Right ventricle myocardium inferior (tissue), 1 donor: ENCODE measurements at places on chromosomes 5 and 9. TPM values are rescaled to one million over a fixed set of nuclear protein-coding genes. Genes with fewer than 3 reads are reported as not detected.

Gene COL23A1
- 22.5 TPM for total RNA-seq

GRCh38 chr9:91150998-91151717 lies 210.6 kb downstream of the AUH start:
- DNase-seq = no peak

GRCh38 chr9:16131264-16131663 lies 578.4 kb downstream of the CCDC171 start:
- DNase-seq = no peak

GRCh38 chr5:154797762-154798161 lies 42.6 kb downstream of the LARP1 start:
- no peak for DNase-seq

DNA sequence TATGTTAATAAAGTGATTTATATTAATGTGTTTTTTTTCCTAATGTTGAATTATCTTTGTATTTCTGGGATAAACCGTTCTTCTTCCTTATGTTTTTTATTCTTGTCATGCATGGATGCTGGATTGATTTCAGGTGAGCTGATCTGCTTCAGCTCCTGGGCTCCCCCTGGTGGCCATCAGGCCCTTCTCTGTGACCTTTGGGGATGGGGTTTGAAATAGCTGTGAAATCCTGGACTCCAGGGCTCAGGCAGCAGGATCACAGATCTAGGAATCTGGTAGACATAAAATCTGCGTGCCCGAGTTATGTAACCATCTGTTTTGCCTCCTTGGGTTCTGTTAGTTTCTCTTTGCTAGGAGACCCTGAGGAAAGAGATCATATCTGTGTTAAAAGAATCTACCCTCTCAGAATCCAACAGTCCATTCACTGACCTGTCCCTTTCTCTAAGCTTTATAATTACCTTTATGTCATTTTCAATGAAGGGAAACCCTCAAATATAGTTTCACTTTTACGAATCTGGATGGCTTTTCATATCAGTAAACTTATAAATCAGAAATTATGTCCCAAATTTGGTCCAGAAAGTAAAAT lies 12.2 kb upstream of the OR13J1 start:
- peak; percentile 90 for DNase-seq

DNA sequence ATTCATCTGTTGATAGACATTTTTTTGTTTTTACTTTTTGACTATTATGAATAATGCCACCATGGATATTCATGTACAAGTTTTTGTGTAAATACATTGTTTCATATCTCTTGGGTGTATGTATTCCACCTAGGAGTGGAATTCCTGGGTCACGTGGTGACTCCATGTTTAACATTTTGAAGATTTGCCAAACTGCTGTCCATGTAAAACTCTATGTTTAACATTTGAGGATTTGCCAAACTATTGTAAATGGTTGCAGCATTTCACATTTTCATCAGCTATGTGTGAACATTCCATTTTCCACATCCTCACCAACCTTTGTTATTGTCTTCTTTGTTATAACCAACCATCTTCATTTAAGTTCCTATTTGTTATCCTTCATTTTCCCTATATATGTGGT lies 12.2 kb downstream of the TMEFF1 start:
- no peak for DNase-seq

DNA sequence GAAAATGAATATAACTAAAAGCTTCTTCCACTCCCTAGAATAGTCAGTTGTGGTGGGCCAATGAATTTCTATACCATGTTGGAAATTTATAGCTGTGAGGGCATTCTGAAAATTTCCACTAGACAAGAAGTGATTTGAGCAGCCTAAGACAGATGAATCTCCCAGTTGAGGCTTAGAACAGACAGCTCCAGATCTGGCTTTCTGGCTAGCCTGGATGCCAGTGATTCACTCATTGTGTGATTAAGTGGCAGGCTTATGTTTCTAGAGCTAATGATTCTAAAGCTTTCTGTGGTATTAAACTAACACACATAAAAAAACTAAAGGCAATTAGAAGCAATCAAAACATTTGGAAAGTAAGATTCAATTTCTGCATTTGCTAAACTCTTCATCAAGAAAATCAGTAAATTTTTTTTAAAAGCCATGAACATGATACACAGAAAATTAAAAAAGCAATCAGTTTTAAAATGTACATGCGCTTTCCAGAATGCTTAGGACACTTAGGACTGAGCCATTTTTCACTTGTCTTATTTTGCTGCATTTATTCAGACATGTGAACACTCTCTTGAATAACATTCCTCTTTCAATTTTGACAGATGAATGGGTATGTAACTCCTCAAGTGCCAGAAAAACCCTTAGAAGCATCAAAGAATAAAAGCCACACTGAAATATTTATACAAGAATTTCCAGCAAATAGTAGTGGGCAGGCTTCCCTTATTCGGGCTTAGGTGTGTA lies 100.5 kb upstream of the GNAQ start:
- DNase-seq = no peak
